ENCODE measurements at places on chromosomes 6 and 20.
A peak's percentile ranks its signal among the peaks of the same experiment; 100 is the strongest.

GRCh38 chr6:94835264-94835663 lies 742.1 kb upstream of the MANEA start:
- DNase-seq, result no peak

DNA sequence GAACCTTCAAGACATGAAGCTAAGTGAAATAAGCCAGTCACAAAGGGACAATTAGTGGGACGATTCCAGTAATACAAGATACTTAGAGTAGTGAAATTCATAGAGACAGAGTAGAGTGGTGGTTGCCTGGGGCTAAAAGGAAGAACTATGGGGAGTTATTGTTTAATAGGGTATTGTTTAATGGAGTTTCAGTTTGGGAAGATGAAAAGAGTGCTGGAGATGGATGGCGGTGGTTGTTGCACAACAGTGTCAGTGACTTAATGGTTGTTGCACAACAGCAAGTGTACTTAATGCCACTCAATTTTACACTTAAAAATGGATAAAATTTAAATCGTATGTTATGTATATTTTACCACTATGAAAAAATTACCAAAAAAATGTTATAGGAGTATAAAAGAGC lies 209.7 kb upstream of the TENT5A start:
- peak; percentile 57 for DNase-seq

- DNase-seq, result no peak
Measured at GRCh38 chr20:33656010-33656782, 5.9 kb upstream of the C20orf144 start.

- no peak for DNase-seq
Measured at GRCh38 chr20:64244870-64245603, 10.5 kb upstream of the PCMTD2 start.

GRCh38 chr6:148969603-148970061 lies 222.8 kb downstream of the UST start:
- DNase-seq, result peak; percentile 71

DNA sequence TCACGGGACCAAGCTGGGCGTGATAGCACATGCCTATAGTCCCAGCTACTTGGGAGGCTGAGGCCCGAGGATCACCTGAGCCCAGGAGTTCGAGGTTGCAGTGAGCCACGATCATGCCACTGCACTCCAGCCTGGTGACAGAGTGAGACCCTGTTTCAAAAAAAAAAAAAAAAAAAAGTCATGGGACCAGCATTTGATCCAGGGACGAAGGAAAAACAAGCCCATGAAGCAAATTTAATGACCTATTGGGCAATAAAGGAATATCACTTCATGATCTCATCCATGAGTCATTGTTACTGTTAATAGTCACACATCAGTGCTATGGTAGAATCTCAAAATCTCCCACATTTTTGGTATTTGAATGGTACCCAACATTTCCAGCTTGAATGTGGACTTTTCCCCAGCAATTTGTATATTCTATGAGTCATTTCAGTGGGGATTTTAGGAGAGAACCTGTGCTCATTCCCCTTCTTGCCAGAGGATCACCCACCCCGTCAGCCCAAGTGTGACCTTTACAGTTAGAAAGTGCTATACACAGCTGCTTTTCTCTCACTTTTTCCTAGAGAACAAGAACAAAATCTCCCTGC lies 8.5 kb upstream of the SOD2 start:
- peak; percentile 87 for DNase-seq

DNA sequence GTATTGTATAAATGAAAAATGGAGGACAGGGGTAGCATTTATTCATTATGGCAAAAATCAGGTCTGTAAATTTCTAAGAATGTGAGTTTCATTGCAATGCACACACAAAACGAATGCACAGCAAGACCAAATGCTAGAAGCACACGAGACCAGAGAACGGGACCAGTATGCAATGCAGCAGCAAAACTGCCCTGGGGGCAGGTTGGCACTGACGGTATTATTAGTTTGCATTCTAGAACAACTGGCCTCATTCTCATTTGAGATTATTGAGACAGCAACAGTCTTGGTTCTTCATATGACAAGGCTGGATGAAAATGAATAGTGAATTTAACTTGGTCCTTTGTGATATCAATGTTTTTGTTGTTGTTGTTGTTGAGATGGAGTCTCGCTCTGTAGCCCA lies 9.0 kb upstream of the MTRES1 start:
- no peak for DNase-seq

DNA sequence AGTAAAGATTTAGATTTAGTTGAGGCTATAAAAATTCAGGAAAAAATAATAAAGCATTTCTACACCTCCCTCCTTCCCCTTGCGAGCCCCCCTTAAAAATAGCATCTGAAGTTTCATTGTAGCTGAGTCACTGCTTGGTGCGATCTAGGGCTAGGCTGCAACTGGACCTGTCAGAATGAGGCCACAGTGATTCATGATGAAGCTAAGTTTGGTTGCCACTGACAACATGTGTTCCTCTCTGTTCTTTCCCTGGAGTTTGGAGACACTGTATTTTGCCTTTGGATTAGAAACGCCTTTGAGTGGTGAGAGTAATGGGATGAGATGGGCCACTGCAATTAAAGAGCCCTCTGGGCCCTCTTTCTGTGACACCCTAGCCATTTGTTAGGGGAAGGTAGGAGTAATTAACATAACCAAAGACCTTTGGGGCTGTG lies 334.1 kb downstream of the NRN1 start:
- DNase-seq, result peak; percentile 93

DNA sequence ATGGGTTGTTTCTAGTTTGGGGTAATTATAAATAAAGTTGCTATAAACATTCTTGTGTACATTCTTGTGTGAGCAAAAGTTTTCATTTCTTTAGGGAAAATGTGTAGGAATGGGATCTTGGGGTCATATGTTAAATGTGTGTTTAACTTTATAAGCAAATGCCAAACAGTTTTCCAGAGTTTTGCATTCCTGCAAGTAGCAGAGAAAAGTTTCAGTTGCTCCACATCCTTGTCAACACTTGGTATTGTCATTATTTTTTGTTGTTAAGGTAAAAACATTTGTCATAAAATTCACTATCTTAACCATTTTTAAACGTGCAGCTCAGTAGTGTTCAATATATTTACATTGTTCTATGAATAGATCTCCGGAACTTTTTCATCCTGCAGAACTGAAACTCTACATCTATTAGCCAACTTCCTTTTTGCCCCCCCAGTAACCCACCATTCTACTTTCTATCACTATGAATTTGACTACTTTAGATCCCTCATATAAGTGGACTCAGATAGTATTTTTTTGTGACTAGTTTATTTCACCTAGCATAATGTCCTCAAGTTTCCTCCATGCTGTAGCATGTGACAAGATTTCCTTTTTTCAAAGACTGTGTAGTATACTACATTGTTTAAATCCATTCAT lies 48.4 kb downstream of the PHACTR2 start:
- no peak for DNase-seq

- DNase-seq, result no peak
Measured at GRCh38 chr6:65452333-65452732, 254.7 kb downstream of the EYS start.

DNA sequence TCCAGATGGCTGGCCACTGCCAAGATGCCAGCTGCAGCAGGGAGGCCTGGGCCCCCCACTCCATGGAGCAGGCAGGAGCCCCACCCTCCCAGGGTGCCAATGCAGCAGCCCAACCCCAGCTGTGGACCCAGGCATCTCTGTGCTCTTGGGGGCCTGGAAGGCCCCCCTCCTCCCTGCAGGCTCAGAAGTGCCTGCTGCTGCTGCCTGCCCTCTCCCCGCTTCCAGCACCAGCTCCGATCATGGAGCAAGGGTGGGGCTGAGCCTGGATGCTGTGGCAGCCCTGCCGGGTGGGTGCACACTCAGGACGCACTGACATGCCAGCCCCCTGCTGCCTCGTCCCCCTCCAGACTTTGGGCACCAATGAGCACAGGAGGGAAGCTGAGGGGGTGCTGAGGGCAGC lies 14.8 kb upstream of the ABCC10 start:
- no peak for DNase-seq

DNA sequence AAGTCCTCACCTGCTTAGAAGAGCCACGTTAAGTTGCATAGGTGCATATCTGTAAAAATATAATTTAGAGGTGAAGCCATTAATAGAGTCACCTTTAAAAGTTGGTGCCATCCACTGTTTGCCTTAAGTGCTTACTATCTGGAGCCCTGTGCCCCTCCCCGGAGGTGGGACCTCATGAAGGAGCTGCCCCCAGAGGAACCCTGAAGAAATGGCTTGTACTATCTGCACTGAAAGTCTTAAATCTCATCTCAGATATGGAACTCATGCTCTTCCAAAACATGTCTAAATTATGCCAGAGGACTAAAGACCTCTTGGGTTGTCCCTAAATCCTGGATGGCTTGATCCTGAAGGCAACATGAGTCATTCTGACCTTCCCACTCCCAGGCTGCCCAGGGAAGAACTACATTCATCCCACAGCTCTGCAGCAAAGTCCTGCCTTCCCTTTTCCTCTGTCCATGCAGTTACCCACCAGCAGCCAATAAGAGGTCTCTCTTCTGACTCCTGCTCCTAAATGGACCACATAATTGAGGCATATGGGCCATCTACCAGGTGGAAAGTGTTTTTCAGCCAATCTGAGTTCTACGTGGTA lies 85.3 kb downstream of the ASXL1 start:
- DNase-seq, result no peak

- no peak for DNase-seq
Measured at GRCh38 chr6:160766657-160766988, 64.6 kb downstream of the PLG start.

GRCh38 chr6:70079241-70079640 lies 212.9 kb downstream of the COL19A1 start:
- no peak for DNase-seq

GRCh38 chr6:40398810-40399477 lies 188.2 kb downstream of the LRFN2 start:
- DNase-seq, result no peak

- peak; percentile 90 for DNase-seq
Measured at GRCh38 chr6:135994857-135995544, 143.5 kb downstream of the PDE7B start.

GRCh38 chr6:7761051-7761450 lies 35.2 kb downstream of the BMP6 start:
- peak; percentile 64 for DNase-seq

DNA sequence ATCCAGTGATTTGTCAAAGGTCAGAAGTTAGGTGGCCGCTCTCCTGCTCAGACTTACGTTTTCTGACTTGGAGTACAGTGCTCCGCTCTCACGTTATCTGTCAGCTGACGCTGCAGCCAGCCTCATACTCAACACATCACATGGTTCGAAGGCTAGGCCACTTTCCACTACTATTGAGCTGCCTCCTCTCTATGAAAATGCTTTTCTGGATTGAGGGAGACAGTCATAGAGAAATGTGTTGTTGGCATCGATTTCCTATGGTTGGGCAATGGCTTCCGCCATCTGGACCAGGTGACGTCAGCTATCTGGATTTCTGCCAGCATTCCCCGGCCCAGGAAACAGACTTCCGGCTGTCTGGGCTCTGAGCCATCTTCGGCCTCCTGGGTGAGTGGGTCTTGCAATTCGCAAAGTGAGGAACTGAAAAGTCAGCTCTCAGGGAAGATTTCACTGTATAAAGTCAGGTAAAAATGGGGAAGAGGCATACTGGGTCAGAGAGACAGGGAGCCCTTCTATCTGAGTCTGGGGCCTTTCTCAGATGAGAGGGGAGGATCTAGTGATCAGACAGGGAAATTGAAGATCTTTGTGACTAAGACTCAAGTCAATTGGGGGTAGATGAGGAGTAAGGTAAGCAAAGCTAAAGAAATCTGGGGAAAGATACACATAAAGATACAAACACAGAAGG lies 37.5 kb upstream of the IER3 start:
- DNase-seq, result peak; percentile 99

- no peak for DNase-seq
Measured at GRCh38 chr6:159777240-159777904, 12.0 kb downstream of the TCP1 start.

GRCh38 chr6:104702126-104702841 lies 157.4 kb downstream of the HACE1 start:
- no peak for DNase-seq
